AG10803 (cell line): ENCODE measurements at places on chromosomes 3 and 15.

DNA sequence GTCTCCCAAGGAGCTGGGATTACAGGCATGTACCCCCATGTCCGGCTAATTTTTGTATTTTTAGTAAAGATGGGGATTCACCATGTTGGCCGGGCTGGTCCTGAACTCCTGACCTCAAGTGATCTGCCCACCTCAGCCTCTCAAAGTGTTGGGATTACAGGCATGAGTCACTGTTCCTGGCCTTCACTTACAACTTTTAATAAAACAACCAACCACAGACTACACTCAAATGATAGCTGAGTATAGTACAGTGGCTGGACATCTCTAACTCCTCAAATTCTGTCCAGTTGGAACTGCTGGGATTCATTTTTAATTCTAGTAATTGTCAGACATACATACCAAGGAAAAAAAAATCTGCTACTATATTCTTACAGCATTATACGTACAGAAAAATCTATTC lies 71.0 kb downstream of the PBRM1 start:
- no peak for DNase-seq

GRCh38 chr3:61524933-61525332 lies 36.4 kb upstream of the PTPRG start:
- no peak for DNase-seq

DNA sequence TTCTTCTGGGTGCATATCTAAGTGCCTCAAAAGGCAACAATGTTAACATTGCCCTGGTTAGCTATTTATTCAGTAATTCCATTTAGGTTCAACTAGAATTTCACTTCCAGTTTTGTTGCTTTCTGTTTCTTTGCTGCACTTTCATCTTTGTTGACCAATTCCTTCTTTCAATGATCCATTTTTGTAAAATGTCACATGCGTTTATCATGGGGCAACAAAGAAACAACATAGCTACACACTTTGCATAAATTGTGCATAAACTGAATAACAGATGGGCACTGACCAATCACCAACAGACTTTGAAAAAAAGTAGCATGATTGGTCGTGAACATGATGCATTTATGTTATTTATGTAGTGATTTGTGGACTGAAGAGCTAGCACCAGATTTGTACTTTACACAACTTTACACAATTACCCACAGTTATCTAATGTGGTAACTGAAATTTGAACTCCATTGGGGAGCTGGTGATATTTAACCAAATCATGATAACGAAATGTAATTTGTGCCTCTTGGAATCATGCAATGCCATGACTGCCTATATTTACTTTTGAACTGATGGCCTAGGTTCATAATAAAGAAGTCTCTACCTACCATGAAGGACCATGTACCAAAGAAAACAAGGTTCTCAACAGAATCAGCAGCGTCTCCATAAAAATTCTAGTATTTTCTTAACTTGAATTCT lies 7.1 kb upstream of the CPOX start:
- DNase-seq, result no peak

DNA sequence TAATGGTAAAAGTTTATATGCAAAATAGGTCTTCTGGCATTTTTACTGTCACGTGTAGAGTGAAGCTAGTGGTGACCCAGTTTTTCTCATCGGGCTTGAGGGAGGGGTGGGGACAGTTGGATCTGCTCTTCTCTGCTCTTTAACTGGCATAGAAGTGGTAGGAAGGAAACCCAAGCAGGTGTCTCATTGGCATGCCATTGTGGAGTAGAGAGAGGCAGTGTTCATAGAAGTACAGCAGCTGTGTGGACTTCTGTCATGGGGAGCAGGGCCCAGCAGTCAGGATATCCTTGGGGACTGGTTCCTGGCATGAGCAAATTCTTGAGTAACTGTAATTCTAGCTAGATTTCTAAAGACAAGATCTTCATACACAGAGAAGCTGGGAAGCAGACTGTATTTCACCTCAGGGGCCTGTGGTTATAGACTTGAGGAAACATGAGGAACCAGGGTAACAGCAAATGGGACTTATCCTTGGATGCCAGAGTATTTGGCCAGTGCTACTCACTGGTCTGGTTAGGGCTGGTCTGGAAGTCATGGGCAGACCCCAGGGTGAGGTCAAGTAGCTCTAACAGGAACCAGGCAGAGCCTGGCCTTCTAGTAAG lies 42.9 kb downstream of the CDIN1 start:
- DNase-seq, result no peak

DNA sequence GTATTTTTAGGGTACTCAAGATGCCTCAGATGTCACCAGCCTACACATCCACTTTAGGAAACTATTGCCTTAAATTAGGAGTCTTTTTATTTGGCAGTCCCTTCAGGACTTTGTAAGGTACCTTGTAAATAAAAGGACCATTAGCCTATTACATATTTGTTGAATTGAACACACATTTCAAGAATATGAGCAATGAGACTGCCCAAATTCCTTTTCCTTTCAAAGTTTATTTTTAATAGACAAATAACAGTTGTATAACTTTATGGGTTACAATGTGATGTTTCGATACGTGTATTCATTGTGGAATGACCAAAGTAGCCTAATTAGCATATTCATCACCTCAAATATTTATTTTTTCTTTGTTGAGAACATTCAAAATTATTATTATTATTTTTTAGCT lies 176.7 kb upstream of the PDZRN3 start:
- no peak for DNase-seq

- no peak for DNase-seq
These were observed 299.9 kb downstream of the UACA start for GRCh38 chr15:70463453-70463834.

DNA sequence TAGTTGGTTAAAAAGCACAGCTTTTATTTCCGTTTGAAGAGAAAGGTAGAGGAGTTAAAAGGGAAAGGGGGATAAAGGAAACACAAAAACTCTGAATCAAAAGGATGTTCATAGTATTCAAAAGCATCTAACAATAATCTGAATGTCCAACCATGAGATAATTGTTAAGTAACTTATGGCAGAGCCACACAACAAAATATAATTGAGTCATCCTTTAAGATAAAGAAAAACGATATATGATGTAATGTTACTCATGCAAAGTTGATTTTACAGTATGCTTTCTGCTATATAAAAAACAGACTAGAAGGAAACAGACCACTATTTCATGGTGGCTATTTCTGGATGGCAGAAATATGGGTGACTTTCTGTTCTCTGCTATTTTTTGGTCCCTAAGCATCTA lies 3.9 kb downstream of the XPC start:
- no peak for DNase-seq

DNA sequence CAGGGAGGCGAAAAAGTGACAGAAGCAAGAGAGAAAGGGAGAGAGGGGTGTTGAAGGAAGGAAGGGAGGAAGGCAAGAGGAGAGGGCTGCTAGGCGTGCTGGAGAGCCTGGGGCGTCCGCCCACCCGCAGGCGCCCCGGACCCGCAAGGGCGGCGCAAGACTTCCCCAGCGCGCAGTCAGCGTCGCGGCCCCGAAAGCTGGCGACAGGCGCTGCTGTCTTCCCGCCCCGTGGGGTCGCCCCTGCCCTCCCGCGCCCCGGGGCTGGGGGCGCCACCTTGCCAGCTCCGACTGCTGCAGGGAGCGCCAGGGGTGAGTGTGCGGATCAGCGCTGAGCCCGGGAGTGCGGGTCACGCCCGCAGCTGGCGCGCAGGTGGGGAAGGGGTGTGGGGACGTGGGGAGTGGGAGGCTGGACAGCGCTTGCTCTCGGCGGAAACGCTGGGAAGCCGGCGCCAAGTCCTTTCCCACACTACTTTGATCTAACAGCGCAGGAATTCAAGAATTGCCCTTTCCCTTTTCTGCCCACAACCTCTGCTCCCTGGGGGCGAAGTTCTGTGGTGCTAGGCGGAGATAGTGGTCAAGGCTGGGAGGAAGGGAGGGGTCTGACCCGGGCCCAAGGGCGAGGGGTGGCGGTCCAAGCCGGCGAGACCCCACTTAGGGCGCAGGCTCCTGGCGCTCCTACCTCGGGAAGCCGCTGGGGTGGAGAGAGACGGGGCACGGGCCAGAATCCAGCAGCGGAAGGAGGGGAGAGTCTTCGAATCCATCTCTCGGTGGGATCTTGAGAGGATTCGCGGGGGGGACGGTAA lies 266.1 kb downstream of the CGGBP1 start:
- peak; percentile 2 for DNase-seq

GRCh38 chr15:72800833-72801481 lies 17.4 kb upstream of the ADPGK start:
- peak; percentile 40 for DNase-seq
